CD8-positive, alpha-beta memory T cell (primary cell): ENCODE measurements at places on chromosomes 2 and 18. TPM values are rescaled to one million over a fixed set of nuclear protein-coding genes. Genes with fewer than 3 reads are reported as not detected.
A peak's percentile ranks its signal among the peaks of the same experiment; 100 is the strongest.

- DNase-seq = peak; percentile 86
Measured at GRCh38 chr2:26184555-26185303, 11.8 kb downstream of the GAREM2 start.

- DNase-seq = no peak
Measured at GRCh38 chr18:21167641-21168377, 56.2 kb upstream of the ROCK1 start.

Gene SCN3A
- not detected for total RNA-seq

Gene POTEJ
- not detected for total RNA-seq

Gene EDAR
- 0.07 TPM for total RNA-seq
